ENCODE measurements at places on chromosomes 4 and X.

DNA sequence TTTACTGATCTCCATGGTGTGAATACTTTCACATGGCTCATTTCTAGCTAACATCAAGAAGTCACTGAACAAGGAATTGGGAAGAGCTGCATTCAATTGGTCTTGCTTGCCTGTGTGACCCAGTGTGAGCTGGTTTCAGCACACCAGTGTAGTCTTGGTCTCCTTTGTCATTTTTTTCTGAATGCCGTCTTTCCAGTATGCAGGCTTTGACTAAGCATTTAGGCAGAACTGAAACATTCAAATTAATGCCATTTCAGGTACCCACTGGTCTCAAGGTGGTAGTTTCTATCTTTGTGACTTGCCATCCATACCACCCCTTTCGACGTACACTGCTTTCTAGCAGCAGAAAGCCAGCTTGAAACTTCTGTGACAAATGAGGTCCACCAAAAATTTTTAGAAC lies 550.5 kb upstream of the BOD1L1 start:
- H3K4me3 ChIP-seq: peak overlapping the region; percentile 30
- H3K27me3 ChIP-seq: no peaks in the 10 kb centered on the region
- DNase-seq: no peak
- H3K36me3 ChIP-seq: no peaks in the 10 kb centered on the region

DNA sequence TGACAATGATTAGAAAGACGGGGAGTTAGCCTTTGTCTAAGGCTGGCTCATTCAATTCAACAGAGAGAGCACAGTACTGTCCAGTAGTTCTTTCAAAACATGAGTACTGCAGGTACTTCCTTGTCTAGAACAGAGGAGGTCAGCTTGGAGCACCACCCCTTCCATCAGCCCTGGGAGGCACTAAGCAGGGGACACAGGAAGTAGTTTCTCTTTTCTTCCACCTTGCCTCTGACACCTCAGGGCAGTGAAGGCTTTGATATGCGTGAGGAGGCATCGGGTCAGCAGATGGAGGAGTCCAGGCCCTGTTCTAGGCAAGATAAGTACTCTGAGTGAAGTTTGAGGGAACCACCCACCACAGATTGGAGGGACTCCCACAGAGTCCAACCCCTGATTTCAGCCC lies 33.1 kb downstream of the MAGEB10 start:
- no peak for DNase-seq
- H3K36me3 ChIP-seq: no peaks in the 10 kb centered on the region
- H3K27ac ChIP-seq: no peak overlapping the region
- H3K4me3 ChIP-seq: no peak overlapping the region
- H3K4me1 ChIP-seq: no peaks in the 10 kb centered on the region
- H3K27me3 ChIP-seq: no peaks in the 10 kb centered on the region

DNA sequence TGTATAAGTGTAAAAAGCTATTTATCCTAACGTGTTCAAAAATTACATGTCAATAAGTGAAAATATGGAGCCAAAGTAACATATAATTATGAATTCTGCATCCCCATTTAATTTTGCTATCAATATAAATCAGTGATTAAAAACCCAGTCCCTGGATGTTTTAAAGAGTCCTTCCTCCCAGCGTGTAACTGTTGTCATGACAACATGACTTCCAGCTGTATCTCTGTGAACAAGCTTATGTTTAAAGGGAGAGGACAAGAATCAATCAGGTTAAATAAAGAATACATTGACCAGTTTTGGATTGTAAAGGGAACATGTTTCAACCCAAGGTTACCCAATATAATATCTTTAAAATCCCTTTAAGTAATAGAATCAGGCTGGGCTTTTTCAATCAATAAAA lies 219.7 kb downstream of the NSUN7 start:
- H3K27ac ChIP-seq: no peak overlapping the region
- H3K4me1 ChIP-seq: peaks cover 13% of the 10 kb centered on the region
- H3K27me3 ChIP-seq: no peaks in the 10 kb centered on the region
- H3K36me3 ChIP-seq: no peaks in the 10 kb centered on the region

DNA sequence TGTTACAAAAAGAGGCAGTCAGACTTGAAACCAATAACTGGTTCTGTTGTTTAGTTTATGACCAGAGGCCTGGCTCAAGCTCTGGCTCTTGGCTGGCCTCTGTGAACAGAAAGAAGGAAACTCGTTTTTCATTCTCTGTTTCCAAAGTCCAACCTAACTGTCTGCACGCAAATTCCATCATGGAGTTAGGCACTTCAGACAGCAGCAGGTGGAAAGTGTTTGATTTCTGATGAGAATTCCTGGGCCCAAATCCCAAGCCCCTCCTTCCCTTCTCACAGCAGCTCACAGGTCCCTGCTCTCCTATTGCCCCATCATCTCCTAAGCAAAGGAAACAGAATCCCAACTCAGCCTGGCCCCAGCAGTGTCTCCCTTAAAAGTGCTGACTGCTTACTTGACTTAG lies 42.8 kb upstream of the FGF16 start:
- no peak overlapping the region for H3K27ac ChIP-seq
- DNase-seq: no peak
- no peaks in the 10 kb centered on the region for H3K36me3 ChIP-seq
- H3K4me3 ChIP-seq: no peak overlapping the region

All from CD14-positive monocyte (primary cell).